ENCODE measurements at places on chromosomes 11 and 22.

DNA sequence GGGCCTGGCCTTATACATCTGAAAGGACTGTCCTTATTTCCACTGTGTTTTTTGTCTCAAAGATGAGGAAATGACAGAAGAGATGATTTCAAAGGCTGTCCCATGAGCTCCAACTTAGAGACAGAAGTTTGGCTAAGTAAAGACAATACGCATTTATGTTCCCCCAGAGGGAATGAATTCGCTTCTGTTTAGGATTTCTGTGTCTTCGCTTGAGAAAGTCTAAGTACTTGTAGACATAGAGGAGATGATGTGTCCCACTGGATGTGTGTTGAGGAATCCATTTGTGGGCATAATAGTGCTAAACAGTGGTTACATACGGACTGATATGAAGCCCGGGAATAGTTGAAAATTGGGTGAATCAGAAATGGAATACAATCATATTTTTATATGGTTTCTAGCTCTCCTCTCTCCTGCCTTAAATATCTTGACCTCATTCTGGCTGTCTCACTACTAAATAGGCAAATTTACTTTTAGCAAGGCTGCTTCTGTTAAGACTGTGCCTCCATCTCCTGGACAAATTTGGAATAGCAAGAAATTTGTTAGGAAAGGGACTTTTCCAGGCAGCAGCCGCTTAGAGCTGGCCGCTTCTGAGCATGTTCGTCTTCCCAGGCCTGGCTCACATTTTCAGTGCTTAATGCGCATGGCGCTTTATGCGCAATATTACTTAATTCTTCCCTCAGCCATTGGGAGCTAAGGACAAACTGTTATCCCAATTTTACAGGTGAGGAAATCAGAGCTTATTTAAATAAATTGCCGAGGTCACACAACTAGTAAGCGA, 1.9 kb upstream of the PEX26 start:
- DNase-seq: peak; percentile 91

GRCh38 chr11:111155021-111155420, 90.5 kb upstream of the POU2AF2 start:
- DNase-seq: no peak

DNA sequence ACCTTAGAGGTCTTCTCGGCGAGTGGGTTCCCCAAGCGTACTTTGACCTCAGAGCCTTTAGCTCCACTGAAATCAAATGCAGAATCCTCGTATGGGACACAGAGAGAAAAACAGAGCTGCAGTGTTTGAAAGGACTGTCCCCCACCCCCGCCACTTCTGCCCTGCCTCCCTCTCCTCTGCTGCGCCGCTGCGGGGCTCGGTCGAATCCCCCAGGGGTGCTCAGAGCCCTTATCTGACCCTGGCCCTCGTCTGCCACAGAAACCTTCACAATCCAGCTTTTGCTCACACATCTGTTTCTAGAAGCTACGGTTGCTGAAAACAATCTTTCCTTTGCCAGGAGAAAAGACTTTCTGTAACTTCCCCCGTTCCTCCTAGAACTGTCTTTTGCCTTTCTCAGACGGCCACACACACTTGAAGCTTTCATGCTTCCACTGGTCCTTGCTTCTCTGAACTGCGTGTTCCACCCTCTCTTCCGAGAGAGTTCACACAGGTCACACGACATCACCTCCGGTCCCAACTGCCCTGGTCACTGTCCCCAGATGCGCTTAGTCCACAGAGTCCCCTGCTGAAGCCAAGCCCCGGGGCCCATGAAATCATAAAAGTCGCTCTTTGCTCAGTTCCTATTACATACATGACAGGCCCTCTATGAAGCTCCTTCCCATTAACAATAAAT, 3.7 kb downstream of the SMIM35 start:
- no peak for DNase-seq

DNA sequence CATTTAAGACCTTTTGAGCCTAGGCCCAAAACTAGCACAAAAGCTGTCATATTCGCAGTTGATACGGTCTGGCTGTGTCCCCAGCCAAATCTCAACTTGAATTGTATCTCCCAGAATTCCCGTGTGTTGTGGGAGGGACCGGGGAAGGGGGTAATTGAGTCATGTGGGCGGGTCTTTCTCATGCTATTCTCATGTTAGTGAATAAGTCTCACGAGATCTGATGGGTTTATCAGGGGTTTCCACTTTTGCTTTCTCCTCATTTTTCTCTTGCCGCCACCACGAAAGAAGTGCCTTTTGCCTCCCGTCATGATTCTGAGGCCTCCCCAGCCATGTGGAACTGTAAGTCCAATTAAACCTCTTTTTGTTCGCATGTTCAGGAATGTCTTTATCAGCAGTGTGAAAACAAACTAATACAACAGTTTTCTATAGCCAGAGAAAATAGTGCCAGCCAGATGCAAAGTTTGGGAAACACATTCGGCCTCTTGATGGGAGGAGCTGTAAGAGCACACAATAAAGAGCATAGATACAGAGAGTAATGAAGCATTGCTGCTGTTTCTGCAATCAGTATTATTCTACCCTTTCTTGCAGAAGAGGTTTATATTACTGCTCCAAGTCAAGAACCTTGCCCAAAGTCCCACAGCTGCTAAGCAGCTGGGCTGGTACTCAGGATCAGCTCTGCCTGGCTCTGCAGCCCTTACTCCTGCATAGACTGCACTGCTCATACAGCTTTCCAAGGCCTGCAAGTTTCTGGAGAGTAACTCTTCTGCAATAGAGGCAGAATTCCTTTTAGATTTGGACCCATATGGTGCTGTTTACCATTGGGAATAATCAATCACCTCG, 2.0 kb upstream of the ZNF195 start:
- DNase-seq: no peak

Measured in kidney tubule cell (primary cell).